ENCODE measurements at places on chromosomes 12 and 14. TPM values are rescaled to one million over a fixed set of nuclear protein-coding genes. Genes with fewer than 3 reads are reported as not detected.

The IAPP gene
- not detected for total RNA-seq

The AHSA1 gene
- 137 TPM for total RNA-seq

The RFLNA gene
- 11.3 TPM for total RNA-seq

The TMPRSS12 gene
- total RNA-seq, result not detected

The JDP2 gene
- 21.8 TPM for total RNA-seq

Data from WTC11 (cell line).